ENCODE measurements at places on chromosomes 3 and 15.

GRCh38 chr3:176766862-176767261, 430.4 kb downstream of the TBL1XR1 start:
- no peak for DNase-seq

- DNase-seq = no peak
Measured at GRCh38 chr15:38411902-38412301, 42.0 kb upstream of the FAM98B start.

GRCh38 chr3:127590282-127590592, 296 bp downstream of the TPRA1 start:
- DNase-seq = no peak

- DNase-seq = no peak
Measured at GRCh38 chr15:85692873-85693272, 101.9 kb downstream of the KLHL25 start.

DNA sequence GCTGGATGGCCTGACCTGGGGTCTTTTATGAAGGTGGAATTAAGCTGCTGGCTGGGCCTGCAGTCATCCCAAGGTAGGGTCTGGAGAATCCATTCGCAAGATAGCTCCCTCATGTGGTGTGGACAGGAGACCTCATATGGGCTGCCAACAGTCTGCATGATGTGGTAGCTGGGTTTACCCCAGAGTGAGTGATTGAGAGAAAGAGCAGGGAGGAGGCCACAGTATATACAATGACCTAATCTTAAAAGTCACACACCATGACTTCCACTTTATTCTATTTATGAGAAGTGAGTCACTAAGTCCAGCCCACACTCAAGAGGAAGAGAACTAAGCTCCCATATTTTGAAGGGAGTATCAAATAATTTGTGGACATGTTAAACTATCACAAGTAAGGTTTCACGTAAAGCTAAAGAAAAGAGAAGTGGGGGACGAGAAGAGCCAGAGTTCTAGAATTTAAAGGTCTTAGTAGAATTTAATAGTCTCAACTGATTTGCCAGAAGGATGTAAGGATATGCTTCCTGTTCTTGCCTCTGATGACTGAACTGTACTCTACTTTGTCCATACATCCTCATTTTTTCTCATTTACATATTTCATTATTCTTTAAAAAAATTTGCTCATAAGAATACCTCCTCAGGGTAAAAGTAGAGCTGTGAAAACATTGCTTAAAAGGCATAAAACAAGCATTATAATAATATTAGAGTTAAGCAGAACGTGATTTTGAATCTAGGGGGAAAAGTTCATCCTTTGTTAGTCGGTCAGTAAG, 184.4 kb downstream of the PEX5L start:
- no peak for DNase-seq

GRCh38 chr3:110181226-110181625, 843.9 kb upstream of the DPPA4 start:
- DNase-seq = no peak

DNA sequence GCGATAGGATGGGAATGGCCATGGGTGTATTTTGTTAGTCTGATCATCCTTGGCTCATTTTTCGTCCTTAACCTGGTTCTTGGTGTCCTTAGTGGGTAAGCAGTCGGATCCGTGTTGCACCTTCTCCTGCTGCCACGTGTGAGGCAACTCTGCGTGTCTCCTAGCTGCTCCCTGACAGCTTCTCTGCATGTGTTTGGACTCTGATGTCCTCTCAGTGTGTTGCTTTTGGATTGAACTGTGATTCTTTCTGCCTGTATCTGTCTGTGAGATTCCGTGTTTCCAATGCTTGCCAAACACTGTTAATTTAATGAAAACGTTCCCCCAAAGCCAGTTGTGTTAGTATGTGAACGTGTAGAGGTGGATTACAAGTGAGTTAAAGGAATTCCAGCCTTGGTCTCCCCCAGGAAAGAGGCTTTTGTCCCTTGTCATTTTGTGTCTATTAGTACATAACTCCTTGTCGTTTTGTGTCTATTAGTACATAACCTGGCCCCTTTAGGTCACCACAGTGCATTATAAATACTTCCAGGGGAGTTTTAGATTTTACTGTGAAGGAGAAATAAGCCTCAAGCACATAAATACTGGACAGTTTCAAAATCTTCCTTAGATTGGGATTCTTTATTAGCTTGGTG, 172.4 kb downstream of the CHDH start:
- DNase-seq = no peak

GRCh38 chr15:57395292-57395691, 19.0 kb downstream of the CGNL1 start:
- DNase-seq = no peak

DNA sequence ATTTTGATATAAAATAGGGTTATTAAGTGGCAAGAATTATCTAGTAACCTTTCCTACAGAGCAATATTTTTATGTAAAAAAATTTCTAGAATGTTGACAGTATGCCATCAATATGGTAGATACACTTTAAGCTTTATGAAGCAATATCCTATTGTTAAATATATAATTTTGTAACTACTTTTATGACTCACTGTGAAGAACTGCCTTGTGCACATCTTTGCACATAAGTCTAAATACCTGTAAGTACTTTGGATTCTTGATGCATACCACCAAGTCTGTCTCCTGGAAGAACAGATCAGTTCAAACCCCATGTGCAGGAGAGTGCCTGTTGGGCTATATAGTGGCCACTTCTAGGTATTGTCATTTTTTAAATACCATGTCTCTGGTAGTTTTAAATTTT, 205.7 kb upstream of the EIF1B start:
- no peak for DNase-seq

DNA sequence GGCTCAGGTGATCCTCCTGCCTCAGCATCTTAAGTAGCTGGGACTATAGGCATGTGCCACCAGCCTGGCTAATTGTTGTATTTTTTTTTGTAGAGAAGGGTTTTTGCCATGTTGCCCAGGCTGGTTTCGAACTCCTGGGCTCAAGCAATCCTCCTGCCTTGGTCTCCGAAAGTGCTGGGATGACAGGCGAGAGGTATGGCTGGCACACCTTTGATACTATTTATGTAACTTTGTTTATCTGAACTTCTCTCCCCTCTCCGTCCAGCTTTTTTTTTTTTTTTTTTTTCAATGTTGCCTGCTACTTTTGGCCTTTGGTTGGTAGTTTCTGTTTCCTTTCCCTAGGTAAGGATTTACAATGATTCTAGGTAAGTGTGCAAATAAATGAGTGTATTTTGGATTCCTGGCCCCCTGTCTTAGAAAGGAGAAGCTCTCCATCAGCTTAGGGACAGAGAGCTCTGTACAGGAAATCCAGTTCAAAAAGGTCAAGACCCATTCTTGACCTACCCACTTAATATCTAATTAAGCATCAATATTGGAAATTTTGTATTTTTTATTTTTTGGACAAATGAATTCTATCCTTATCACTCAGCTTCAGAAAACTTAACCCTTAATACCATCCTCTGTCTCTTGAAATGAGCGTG, 6.8 kb downstream of the ARL6IP5 start:
- no peak for DNase-seq

GRCh38 chr15:83955806-83956265, 279.7 kb upstream of the GOLGA6L4 start:
- DNase-seq = no peak

- no peak for DNase-seq
Measured at GRCh38 chr15:57500979-57501576, 90.6 kb upstream of the MYZAP start.

GRCh38 chr15:46344915-46345314, 710.1 kb downstream of the SQOR start:
- DNase-seq = no peak

- DNase-seq = peak; percentile 76
Measured at GRCh38 chr3:127110982-127111693, 81.8 kb upstream of the PRR23E start.

- DNase-seq = no peak
Measured at GRCh38 chr15:78414621-78415250, 23.3 kb upstream of the IREB2 start.

DNA sequence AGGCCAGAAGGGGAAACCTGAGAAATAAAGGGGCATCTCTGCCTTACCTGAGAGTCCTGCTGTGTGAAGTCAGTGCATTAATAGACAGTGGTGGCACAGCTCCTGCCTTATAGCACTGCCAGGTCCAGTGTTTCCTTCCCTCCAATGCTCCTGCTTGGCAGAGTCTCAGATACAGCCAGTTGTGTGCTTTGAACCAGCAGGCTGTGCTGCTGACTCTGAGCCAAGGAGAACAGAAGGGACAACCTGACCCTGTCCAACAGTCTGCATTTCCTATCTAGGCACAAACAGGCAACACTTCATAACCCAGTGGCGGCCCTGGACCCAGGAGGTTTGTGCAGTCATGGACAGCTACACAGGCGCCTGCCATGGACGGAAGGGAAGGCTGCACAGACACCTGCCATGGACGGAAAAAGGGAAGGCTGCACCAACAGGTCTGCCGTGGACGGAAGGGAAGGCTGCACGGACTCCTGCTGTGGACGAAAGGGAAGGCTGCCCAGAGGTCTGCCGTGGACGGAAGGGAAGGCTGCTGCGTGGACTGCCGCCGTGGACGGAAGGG, 33.9 kb upstream of the PLXNA1 start:
- no peak for DNase-seq

- DNase-seq = no peak
Measured at GRCh38 chr15:94296717-94297116, 65.4 kb downstream of the MCTP2 start.

DNA sequence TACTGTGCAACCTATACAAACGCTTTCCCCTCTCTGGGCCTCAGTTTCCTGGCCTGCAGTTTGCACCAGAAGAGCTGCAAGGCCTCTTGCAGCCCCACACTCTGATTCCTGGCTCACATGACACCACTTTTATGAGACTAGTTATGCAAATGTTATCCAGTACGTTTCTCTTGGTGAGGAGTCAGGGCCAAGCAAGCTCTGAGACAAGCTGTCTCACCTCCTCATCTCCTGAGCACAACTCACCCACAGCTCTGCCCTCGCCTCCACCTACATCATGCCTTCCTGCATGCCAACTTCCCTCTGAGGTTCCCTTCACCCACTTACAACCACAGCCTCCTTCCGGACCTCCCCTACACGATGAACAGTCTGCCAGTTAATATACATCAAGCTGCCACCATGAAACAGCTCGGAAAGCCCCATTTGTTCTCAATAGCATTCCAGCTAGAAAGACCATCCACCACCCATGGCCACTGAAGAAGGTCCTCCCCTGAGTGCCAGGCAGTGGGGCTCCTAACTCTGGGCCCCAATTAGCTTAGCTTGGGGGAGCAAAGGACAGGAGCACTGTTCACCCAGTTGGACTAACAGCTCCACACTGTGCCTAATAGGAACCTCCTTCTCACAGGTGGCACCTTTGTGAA, 25.0 kb downstream of the CRYGS start:
- DNase-seq = no peak

- DNase-seq = no peak
Measured at GRCh38 chr3:39327746-39328349, 1.7 kb upstream of the CCR8 start.

DNA sequence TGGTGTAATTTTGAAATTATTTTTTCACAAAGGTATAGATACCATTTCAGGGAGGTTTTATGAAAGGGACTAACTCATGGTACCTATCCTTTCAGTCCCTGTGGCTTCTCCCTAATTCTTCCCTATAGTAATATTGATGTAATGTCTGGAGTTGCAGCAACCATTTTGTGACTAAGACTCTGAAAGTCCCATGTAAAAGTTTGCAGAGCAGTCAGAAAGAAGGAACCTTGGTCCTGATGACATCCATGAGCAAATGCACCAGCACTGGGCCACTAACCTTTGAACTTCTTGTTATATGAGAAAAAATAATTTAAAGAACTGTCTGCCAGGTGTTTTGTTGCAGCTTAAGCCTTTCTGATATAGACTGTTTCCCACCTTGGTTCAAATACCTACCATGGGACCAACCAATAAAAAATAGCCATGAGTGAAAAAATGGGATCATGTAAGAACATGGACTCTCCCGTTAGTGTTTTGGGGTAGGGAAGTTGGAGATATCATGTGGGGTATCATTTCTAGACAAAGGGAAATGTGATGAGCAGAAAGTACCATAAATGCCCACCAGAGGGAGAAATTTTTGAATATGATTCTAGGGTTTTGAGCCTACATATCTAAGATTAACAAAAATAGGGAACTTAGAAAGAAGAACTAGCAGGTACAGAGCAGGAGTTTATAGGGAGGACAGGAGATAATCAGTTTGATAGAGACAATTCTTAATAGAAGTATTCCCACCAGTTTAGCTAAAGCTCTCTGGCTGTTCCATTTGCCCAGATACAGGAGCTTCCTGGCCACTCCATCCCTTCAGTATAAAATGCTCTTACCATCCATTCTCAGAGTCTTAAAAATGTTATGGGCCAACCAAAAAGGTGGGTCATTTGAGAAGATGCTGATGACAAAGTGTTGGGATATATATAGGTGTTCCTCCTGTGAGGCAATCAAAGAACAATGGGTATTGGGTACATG, 3.4 kb upstream of the CPOX start:
- no peak for DNase-seq

DNA sequence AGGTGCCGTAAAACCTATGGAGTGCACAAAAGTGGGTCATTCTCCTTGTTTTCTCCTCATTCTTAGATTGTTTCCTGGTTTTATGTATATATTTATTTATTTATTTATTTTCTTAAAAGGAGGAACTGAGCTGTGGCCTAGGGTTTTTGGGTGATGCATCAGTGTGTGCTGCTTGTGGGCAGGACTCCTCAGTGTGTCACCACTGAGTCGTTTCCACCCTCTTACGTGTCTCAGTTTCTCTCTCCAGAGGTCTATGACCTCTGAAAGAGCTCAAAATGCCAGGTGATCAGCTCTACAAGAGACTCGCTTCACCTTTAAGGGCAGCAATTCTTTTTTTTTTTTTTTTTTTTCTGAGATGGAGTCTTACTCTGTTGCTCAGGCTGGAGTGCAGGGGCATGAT, 72.9 kb downstream of the CD200 start:
- DNase-seq = no peak

GRCh38 chr3:6078436-6078835, 782.5 kb upstream of the GRM7 start:
- DNase-seq = no peak

DNA sequence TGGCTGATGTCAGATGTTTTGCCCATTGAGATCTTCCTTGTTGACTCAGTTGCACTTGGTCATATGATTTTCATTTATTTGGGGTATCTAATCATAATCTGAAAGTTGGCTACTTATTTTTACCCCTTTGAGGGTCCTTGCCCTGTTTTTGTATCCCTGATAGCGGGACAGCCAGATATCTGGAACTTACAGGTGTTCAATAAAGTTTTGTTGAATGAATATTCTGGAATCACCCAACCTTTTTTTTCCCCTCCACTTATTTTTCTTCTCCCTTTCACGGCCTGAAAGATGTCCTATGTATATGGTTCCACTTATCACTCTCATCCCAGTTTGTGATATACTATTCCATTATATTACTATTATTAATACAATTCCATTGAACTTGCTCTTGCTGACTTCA, 12.8 kb downstream of the CTNNB1 start:
- no peak for DNase-seq

GRCh38 chr3:159819676-159820075, 169.0 kb upstream of the IL12A start:
- no peak for DNase-seq
